RWPE2 (cell line): ENCODE measurements at places on chromosomes 2 and 18.

- DNase-seq = no peak
Measured at GRCh38 chr2:211900000-211900399, 638.6 kb downstream of the ERBB4 start.

- no peak for DNase-seq
Measured at GRCh38 chr2:104447831-104448434, 406.0 kb upstream of the POU3F3 start.

GRCh38 chr2:190582736-190583506 is 48.4 kb upstream of the NEMP2 start:
- no peak for DNase-seq

GRCh38 chr2:16624436-16624780 is 41.2 kb downstream of the CYRIA start:
- no peak for DNase-seq

DNA sequence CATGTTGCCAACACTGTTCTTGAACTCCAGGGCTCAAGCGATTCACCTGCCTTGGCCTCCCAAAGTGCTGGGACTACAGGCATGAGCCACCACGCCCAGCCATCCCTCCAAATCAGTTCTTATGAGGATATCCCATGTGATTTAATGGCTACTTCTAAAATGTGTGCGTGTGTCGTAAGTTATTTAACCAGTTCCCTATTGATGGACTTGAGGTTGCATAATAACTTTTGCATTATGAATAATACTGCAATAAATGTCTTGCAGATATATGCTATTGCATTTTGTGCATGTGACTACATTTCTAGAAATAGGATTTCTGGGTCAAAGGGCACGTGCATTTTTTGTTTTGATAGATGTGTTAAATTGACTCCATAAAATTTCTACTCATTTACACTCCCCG is 19.0 kb downstream of the DIPK1C start:
- DNase-seq = no peak

- DNase-seq = peak; percentile 26
Measured at GRCh38 chr2:72155737-72156136, 8.1 kb upstream of the CYP26B1 start.

DNA sequence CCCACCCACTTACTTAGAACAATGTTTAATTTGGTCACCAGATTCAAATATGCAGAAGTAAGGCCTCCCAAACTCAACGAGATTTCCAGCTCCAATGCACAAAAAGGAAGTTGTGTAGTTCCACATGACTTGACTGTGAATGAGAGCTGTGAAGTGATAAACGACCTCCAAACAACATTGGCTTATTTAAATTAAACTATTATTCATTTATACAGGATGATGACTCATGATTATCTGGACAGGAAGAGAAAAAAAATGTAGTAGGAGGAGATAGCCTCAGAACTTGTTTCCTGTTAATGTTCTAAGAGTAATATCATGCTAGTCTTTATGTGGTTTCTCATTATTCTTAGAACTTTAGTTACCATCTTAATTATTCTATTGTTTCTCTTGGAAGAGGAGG is 237.3 kb downstream of the C1D start:
- DNase-seq = no peak

- no peak for DNase-seq
Measured at GRCh38 chr2:201070948-201071478, 458 bp downstream of the HYCC2 start.

DNA sequence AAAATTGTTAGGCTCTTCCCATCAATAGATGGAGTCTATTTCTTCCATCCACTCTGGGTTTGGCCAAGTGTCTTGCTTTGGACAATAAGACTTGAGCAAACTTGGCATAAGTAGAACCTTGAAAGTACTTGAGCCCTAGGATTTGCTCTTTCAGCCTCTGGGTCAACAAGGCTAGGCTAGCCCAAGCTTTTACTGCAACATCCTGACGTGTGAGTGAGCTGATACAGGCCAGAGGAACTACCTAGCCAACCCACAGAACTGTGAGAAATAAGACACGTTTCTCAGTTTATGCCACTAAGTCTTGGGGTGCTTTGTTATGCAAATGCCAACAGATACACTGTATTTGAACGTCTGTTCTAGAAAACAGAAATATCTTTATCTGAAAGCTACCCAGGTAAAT is 71.9 kb downstream of the LRP2 start:
- DNase-seq = no peak

DNA sequence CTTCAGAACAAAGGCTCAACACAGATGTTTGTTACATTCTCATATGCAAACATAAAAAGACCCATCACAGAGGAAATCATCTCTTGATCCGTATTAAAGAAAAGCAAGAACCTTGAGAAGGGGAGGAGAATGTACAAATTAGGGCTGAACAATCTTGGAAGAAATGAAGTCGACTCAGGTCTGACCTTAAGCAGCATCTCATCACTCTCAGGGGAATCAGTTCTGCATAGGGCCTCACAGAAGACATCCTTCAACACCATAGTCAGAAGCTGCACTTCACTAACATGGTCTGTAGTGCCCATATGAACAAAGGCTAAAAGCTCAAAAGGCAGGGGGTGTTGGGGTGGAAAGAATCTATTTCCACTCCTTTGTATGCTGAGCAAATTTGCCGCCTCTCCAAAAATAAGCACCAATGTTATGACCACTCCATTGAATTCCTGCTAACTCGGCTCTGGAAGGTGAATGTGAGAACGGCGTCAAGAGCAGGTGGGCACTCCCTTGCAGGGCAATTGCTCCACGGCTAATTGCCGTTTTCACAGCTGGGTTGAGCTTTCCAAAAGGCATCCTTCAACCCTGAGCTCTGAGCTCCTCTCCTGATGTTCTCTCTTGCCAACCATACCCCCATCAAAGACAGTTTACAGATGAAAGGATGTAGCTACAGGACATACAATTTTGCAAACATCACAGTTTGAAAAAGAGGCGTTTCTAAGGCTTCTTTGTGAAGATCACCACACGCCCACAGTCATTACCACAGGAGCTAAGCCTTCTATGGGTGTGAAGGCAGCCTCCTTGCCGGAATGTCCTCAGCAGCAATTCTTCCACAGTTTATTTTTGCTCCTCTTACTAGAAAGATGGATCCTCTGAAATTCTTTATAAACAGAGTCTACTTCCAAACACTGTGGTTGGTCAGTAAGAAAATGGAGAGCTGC is 10.0 kb downstream of the KLF7 start:
- no peak for DNase-seq

- DNase-seq = no peak
Measured at GRCh38 chr18:9561759-9562158, 52.6 kb downstream of the PPP4R1 start.

DNA sequence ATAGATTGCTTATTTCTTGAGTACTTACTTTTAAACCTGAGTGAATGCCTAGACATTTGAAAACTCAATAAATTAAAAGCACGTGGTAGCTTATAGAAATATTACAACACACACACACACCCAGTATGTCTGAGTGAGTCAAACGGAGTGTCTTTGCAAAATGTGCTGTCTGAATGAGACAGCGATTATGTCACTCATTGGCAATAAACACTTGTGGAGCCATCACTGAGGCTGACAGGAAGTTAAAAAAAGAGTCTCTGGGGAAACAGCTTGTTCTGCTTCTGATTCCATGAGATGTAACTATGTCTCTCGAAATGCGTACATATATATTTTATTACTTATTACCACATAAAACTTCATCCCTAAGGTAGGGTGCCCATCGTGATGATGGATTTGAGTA is 22.3 kb upstream of the VPS4B start:
- DNase-seq = no peak

GRCh38 chr18:22080035-22080434 is 89.4 kb upstream of the GATA6 start:
- no peak for DNase-seq

DNA sequence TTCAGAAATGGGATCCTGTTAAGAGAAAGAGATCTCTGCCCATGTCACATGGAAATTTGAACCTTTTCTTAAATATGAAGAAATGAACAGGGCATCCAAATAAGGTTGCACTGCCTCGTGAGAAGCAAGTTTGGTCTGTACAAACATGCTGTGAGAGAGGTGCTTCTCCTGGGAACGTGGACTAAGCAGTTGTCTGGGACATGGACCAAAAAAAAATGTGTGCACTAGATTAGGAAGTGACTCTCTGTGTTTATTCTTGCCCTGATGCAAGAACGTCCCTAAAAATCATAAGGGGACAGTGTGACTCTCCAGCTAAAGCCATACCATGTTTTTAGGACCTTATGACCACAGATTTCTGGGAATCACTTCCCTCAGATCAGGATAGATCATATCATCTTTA is 23.7 kb upstream of the GCG start:
- DNase-seq = no peak

DNA sequence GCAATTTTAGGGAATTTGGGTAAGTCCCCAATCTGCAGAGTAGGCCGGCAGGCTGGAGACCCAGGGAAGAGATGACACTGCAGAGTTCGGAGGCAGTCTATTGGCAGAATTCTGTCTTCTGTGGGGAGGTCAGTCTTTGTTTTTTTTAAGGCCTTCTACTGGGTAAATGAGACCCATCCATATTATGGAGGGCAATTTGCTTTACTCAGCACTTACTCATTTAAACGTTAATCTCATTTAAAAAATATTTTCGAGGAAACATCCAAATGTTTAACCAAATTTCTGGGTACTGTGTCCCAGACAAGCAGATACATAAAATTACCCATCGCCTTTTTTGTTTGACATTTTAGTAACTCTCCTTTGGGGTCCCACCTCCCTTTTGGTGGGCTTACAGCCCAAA is 139.5 kb downstream of the IRS1 start:
- no peak for DNase-seq

DNA sequence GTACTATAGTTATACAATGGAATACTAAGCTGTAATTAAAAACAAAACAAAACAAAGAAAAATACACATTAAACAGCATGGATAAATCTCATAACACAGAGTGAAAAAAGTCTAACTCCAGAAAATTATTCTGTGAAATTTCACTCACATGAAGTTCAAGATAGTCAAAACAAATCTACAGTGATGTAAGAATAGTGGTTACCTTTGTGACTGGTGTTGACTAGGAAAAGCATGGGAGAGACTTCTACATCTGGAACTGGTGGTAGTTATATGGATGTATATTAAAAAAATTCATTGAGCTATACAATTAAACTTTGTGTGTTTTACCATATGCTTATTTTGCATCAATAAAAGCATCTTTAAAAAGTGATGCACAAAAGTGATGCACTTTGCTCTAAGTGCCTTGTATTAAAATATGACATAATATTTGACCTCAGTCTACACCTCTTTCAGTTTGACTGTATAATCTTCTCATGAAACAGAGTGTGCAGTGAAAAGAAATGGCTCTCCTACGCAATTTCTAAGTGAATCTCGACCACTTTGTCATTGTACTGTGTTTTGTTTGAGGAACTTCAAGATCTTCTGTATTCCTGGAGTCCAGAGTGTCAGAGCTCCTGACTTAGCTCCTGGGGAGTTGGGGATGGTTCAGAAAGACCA is 28.0 kb downstream of the STAT4 start:
- DNase-seq = no peak

- no peak for DNase-seq
Measured at GRCh38 chr2:24626131-24626530, 135.1 kb downstream of the NCOA1 start.

DNA sequence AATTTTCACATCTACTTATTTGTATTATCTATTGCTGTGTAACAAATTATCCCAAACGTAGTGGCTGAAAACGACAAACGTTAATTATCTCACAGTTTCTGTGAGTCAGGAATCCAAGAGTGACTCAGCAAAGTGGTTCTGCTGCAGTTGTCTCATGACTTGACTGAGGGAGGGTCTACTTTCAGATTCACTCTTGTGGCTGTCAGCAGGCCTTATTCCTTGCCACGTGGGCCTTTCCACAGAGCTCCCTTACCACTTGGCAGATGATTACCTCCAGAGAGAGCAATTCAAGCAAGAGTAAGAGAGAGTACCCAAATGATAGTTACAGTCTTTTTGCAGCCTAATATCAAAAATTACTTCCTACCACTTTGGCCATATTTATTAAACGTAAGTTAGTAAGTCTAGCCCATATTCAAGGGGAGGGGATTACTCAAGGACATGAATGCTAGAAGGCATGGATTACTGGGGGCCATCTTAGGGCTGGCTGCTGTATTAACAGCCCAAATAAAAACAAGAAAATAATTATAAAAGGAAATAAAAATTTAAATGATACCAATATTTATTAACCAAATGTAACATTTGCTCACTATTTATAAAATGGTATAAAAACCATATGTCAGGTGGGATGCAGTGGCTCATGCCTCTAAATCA is 48.7 kb upstream of the NBEAL1 start:
- no peak for DNase-seq

DNA sequence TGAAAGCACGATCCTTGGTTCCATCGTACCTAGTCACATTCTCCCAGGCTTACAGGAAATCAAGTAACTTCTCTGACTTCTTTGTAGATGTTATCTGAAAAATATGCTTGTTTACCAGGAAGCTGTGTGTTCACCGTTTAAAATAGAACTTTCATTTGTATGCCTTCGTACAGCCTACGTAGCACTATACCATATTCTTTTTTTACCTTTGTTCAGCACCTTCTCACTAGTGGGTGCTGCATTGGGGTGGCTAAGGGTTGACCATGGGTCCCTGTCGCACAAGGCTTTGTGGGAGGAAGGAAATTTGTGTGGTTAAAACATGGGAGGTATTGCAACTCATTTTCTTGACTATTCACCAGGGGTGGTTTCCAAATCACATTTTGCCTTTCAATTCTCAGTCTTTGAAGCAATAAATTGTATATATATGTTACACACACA is 16.6 kb downstream of the MALT1 start:
- no peak for DNase-seq

DNA sequence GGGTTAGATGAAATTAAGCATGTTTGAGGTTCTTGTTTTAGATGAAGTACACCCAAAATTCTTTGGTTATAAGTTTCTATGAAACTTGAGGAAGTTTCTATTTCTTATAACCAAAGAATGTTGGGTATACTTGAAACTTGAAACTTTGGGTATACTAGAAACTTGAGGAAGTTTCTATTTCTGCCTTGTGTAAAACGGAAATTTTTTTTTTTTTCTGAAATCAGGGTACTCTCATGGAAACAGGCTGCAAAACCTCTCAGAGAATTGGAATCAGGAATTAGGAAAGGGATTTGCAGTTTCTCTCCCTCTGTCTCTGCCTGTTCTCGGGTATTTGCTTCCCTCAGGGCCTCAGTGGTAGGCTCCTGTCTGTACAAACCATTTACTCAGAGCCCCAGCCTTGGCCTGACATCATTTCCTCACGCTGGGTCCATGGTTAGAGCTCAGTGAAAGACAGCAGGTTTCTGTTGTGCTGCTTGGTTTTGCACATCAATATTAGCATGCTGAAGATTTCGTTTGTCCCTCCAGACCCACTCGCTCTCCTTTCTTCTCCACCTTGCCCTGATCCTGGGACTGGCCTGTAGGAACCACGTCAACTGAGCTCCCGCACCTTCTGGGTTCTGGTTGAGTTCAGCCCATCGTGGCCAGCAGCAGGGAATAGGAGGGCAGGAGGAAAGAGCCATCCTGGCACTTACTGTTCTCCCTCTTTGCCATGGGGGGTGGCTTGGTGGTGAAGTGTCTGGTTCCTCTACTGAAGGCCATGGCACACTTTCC is 106.4 kb downstream of the POLR1A start:
- no peak for DNase-seq

GRCh38 chr2:152051436-152051835 is 47.4 kb downstream of the CACNB4 start:
- no peak for DNase-seq
